ENCODE measurements at places on chromosomes 16 and 17.

GRCh38 chr16:64269756-64270155 is 852.1 kb downstream of the CDH11 start:
- DNase-seq, result no peak

- DNase-seq, result no peak
Measured at GRCh38 chr17:75524269-75524969, 1.1 kb upstream of the LLGL2 start.

GRCh38 chr16:72665701-72666100 is 382.2 kb downstream of the ZFHX3 start:
- no peak for DNase-seq

DNA sequence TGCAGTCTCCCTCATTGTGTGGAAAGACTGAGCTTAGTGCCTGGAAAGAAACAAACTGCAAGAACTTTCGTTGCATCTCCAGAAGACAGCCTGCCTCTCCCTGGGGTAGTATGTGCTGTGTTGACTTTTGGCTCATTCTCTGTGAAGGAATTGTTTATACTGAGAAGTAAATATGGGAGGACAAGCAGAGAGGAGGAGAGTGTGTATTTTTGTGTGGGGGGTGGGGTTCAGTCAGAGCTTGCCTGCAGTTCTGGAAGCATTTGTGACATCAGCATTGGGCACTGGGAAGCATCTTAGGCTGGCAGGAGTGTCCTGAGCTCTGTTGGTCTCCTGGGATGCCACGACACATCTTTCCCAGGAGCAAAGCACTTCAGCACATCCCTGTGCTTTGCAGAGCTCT is 147.9 kb downstream of the HS3ST3B1 start:
- no peak for DNase-seq

DNA sequence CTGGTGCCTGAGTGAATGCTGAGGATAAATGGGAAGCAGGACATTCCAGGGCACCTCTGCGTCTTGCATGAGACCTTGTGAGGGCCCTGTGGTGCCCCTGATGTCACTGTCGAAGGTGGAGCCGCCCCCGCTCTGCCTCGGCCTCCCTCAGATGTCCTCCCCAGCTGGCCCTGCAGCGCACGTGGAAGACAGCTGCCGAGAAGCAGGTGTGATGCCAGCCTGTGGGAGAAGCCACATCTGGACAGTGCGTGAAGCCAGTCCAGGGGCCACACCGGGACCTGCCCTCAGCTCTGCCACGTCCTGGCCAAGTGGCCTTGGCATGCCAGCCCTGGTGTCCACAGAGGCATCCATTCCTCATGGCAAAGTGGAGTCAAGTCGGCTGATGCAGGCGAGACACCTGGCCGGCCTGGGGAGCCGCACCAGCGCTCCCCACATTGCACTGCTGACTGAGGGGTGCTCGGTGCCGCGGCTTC is 21.6 kb upstream of the METRNL start:
- no peak for DNase-seq

GRCh38 chr16:17939122-17939536 is 397.4 kb downstream of the NPIPA8 start:
- no peak for DNase-seq

- no peak for DNase-seq
Measured at GRCh38 chr17:44780161-44780560, 21.4 kb downstream of the ADAM11 start.

DNA sequence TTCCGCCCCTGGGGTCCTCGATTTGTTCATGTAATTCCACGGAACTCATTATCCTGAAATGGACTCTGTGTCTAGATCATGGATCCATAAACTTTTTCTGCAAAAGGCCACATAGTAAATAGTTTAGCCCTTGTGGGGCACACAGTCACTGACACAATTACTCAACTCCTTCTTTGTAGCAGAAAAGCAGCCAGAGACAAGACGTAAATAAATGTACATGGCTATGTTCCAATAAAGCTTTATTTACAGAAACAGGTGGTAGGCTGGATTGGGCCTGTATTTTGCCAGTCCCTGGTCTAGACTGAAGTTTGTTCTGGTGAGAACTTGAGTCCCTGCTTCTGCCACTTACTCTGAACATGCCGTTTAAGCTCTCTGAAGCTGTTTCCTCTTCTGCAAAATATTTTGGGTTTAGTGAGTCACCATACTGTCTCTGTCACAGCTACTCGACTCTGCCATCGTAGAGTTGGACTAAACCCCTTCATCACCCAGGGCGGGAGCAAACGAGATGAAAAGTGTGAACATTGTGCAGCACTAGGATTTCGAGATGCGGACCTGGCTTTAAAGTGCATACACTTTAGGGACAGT is 61.9 kb upstream of the FOXF1 start:
- DNase-seq, result no peak

- peak; percentile 63 for DNase-seq
Measured at GRCh38 chr17:48307814-48308411, 122.1 kb downstream of the SKAP1 start.

- no peak for DNase-seq
Measured at GRCh38 chr16:88282564-88283395, 100.0 kb upstream of the ZNF469 start.

DNA sequence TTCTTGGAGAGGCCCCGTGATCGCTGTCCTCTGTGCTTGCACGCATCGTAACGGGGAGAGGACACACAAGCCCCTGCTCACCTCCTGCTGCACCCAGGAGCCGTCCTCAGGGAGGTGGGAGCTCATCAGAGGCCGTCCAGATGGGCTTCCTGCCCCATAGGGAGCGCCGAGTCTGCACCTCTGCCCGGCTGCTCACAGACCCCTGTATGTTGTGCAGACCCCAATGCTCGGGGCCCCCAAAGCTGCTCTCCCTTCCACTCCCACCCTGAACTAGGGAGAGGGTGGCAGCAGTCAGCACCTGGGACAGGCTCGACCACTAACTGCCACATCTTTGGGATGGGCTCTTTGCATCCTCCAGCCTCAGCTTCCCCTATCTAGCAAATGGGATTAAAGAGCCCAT is 4.4 kb upstream of the ZNF469 start:
- no peak for DNase-seq

DNA sequence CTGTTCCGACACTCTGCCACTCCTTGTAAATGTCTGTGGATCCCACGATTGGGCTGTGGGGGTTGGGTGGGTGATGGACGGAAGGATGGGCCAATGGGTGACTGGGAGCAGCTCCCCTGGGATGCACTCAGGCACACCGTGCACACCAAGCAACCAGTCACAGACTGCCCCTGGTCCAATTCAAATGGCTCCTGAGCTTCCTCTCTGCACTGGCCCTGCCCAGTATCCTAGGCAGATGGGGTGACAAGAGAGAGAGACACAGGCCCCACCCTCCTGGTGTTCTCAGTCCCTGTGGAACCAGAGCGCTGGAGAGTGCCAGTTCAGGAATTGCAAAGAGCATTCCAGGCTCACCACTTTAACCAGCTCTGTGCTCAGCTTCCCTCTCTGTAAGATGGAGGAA is 32.8 kb downstream of the BEAN1 start:
- no peak for DNase-seq

All from CD4-positive, alpha-beta T cell treated with Interleukin-17A for 4 hours (primary cell).